ENCODE measurements at places on chromosomes 12 and 14.
A peak's percentile ranks its signal among the peaks of the same experiment; 100 is the strongest.

- no peak for DNase-seq
These were observed 67.2 kb downstream of the SLC8A3 start for GRCh38 chr14:70121521-70121920.

GRCh38 chr14:51219473-51220448, 20.3 kb upstream of the TMX1 start:
- peak; percentile 16 for DNase-seq

DNA sequence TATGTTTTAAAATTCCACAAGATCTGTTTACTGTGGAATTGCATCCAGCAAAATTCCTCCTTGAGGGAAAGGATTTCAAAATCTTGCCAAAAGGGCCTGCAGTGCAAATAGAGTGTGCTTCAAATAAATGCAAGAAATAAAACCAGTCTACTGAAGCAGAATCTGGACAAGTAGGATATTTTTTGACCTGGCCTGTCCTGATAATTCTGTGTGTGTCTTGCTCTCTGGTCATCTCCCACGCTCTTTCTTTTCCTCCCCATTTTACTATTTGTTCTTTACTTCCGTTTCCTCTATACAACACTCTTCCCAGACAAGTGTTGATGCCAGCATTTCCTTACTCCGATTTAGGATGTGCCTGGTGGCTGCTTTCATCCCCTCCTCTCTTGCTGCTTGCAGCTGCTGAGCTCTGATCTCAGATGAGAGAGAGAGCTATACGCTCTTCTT, 115.9 kb downstream of the GPR135 start:
- DNase-seq, result no peak

- DNase-seq, result no peak
These were observed 4.9 kb upstream of the ATP23 start for GRCh38 chr12:57936513-57936883.

GRCh38 chr14:80047761-80048160, 163.5 kb downstream of the DIO2 start:
- DNase-seq, result no peak

DNA sequence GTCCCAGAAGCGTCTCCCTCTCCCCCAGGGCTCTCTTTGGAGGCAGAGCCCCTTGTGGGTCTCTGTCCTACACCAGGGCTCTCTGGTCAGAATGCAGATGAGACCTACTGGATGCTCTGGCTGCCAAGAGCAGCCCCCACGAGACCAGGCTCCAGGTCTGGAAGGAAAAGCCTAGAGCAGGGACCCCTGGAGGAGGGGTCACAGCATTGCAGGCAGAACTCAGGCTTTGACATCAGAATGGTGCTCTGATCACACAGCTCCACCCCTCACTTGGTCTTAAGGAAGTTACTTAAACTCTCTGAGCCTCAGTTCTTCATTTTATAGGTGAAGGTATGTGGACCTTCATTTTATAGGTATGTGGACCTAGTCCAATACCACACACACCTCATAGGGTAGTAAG, 83.1 kb downstream of the ARL6IP4 start:
- DNase-seq, result peak; percentile 5

GRCh38 chr12:81627336-81628189, 131.6 kb downstream of the PPFIA2 start:
- peak; percentile 28 for DNase-seq

Data from AML-193 (cell line).